HFFc6 (cell line): ENCODE measurements at places on chromosomes 11 and 22. TPM values are rescaled to one million over a fixed set of nuclear protein-coding genes. Genes with fewer than 3 reads are reported as not detected.

CRYBB2 gene
- total RNA-seq: 0.78 TPM in 1 of 3 replicates, not detected in the others

TMEM41B gene
- 30.6 to 36.8 TPM (median 35.5 TPM) in 3 replicates for total RNA-seq

OR5P2 gene
- total RNA-seq: not detected in 3 replicates

OR52H1 gene
- not detected in 3 replicates for total RNA-seq

APOA1 gene
- total RNA-seq: not detected in 2 replicates

COA4 gene
- 82.2 to 108 TPM (median 82.3 TPM) in 3 replicates for total RNA-seq

ARHGEF17 gene
- 92.6 to 112 TPM (median 95.7 TPM) in 3 replicates for total RNA-seq

OR51E2 gene
- 0.15 TPM in 1 of 3 replicates, not detected in the others for total RNA-seq

MIAT gene
- 0.46 to 0.63 TPM (median 0.50 TPM) in 3 replicates for total RNA-seq

OR51B5 gene
- total RNA-seq: not detected in 3 replicates

IRAG1 gene
- 32.1 to 65.7 TPM (median 37.0 TPM) in 3 replicates for total RNA-seq

SF1 gene
- total RNA-seq: 202 to 221 TPM (median 206 TPM) in 3 replicates
